ENCODE measurements at places on chromosomes 4 and X. TPM values are rescaled to one million over a fixed set of nuclear protein-coding genes. Genes with fewer than 3 reads are reported as not detected.

STPG2 gene
- polyA plus RNA-seq: 2.6 TPM

FAM47E gene
- 22.8 TPM for polyA plus RNA-seq

COL4A6 gene
- 4.9 TPM for polyA plus RNA-seq

GRCh38 chr4:36737691-36738090 is 456.3 kb downstream of the DTHD1 start:
- DNase-seq: no peak

GRCh38 chr4:73525611-73526010 is 44.1 kb downstream of the AFM start:
- DNase-seq: no peak

FAM156A gene
- polyA plus RNA-seq: 25.6 TPM

MMRN1 gene
- polyA plus RNA-seq: 17.4 TPM

DNA sequence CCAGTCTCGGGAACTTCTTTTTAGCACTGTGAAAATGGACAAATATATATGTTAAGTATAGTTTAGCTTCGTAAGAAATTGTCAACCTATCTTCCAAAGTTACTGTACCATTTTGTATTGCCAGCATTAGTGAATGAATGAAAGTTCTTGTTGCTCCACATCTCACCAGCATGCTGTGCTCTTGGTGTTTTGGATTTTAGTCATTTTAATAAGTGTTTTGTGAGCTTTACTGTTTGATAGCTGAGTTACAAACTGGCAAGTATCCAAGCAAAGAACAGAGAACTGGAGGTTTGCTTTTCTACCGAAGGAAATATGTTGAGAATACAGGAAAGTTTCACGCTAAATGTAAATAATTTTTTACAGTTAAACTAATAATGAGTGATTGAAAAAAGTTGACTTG is 33.0 kb downstream of the SNCA start:
- no peak for DNase-seq

GRCh38 chr4:145540235-145540634 is 58.6 kb downstream of the SMAD1 start:
- no peak for DNase-seq

DNA sequence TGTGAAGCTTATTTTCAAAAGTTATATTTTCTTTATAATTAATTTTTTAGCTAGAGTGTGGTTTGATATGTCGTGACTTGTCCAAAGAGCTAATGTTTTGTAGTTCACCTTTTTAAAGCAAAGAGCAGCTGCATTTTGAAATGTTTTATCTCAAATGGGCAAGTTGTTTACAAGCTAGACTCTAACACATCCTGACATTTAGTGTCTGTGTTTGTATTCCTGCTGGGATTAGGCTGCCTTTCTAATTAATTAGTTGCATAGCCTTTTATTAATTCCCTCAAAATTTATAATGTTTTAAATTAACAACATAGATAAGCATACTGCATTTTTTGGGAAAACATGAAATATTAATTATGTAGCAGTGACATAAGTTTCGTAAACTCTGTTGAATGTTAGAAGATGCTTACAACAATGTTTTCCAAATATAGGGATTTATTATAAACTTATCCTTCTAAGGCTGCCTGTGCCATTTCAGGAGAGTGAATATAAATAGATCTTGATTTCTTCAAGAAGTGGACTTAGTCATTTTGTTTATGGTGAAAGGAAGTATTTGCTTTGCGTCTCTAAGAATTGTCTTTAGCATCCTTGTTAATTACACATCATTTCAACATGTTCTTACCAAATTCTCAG is 37.7 kb upstream of the NUDT6 start:
- DNase-seq: no peak

CACNA1F gene
- polyA plus RNA-seq: 0.24 TPM

GRCh38 chrX:68284281-68284904 is 148.9 kb downstream of the OPHN1 start:
- no peak for DNase-seq

DNA sequence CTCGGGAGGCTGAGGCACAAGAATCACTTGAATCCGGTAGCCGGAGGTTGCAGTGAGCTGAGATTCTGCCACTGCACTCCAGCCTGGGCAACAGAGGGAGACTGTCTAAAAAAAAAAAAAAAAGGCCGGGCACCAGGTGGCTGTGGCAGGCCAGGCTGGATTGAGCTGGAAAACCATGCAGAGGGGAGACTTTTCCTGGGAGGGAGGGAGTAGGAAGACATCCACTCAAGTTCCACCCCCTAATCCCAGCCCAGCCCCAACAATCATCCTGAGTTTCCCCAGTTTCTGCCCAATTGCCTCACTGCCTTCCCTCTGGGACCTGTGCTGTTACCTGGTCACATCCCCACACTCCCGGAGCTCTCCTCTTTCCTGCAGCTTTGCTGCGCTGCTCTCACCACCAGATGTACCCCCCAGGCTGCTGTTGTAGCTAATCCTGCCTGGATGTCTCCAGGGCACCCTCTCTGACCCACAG is 9.0 kb upstream of the TSPYL2 start:
- DNase-seq: no peak

- peak; percentile 77 for DNase-seq
These were observed 102.4 kb downstream of the CLNK start for GRCh38 chr4:10582059-10582686.

DNA sequence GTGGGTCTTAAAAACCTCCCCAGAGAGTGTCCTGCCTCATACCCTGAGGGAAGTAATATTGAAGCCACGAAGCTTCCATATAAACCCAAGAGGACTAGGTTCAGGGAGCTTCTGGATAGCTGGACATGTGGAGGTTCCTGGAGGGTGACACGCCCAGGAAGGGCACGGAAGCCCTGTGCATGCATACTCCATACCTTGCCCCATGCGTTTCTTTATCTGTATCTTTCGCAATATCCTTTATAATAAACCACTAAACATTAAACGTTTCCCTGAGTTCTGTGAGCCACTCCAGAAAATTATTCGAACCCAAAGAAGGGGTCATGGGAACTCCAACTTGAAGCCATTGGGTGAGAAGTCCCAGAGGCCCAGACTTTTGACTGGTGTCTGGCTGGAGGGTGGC is 45.7 kb upstream of the HPF1 start:
- no peak for DNase-seq

- peak; percentile 23 for DNase-seq
These were observed 62.9 kb upstream of the FRAS1 start for GRCh38 chr4:77994194-77994721.

DNA sequence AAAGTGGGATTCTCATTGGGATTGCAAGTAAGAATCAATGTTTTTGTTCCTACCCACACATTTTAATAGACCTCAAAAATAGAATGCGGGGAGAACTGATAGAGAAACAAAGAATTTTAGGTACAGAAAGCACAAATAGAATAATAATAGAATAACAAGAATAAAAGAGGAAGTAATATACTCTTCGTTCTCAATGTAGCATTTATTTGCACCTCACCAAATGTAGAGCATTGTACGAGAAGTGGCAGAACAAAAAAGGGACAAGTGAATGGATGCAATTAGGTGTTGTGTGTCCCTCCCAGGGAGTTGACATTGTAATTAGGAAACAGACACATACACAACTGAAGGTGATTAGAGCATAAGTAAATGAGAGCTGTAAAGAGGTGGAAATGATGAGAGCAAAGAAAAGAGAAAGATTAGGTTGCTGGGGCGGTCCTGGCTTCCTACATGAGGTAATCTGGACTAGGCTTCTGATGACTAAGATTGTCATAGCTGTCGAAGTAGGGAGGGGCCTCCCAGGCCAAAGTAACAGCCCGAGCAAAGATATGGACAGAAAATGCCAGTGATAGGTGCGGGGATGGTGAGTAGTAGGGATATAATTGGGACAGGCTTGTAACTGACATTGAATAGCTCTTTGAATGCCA is 10.4 kb downstream of the RAB9A start:
- no peak for DNase-seq

ZFP92 gene
- polyA plus RNA-seq: 2.1 TPM

RTL9 gene
- polyA plus RNA-seq: 27.1 TPM

MSANTD1 gene
- polyA plus RNA-seq: 3.6 TPM

DNA sequence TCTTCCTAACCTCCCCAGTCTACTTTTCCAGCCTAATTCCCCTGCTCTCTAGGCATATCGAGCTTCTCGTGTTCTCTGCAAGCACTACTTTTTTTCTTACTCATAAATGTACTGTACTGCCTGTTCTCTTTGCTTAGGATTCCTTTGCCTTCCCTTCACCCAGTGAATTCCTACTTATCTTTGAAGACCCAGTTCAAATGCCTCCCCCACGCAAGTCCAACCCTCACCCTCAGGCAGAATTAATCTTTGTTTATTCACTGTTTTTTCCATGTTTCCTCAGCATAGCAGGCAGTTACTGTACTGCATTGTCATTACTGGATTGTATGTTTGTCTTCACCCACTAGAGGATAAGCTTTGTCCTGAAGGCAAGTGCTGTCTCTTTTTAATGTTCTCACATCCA is 287.7 kb downstream of the BMPR1B start:
- no peak for DNase-seq

FGA gene
- 9.1 TPM for polyA plus RNA-seq

- DNase-seq: no peak
These were observed at the start of gene TREX2 for GRCh38 chrX:153445856-153446635. TREX2 (minus strand) TSS chrX:153446056; CDS start chrX:153445430, 626 bp downstream.

DNA sequence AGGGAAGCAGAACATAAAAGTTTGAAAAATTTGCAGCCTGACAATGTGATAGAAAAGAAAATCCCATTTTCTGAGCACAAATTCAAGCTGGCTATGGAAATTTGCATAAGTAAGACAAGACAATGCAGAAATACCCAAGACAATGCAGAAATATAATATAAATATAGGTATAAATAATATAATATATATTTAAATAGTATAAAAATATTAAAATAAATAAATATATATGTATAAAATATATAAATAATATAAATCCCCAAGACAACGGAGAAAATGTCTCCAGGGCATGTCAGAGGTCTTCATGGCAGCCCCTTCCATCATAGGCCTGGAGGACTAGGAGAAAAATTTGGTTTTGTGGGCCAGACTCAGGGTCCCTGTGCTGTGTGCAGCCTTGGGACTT is 125.0 kb upstream of the AADAT start:
- DNase-seq: no peak

MAGEC3 gene
- polyA plus RNA-seq: 0.47 TPM

- no peak for DNase-seq
These were observed 85.3 kb upstream of the NKX1-1 start for GRCh38 chr4:1491328-1492141.

DNA sequence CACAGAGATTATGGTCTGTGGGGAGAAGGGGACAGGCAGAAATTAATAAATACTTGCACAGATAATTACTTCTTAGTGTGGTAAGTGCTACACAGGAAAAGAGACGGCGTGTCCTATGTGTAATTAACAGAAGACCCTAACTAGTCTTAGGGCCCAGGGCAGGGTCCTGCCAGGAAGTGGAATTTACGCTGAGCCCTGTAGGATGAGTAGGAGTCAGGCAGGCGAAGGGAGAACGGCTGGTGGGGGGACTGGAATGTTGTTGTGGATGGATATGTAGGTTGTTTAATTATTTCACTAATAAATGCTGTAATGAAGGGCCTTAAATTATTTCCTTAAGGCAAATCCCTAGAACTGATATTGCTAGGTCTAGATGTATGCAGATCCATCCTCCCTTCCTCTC is 26.7 kb upstream of the MFAP3L start:
- DNase-seq: no peak

NAA11 gene
- 17.9 TPM for polyA plus RNA-seq

PARM1 gene
- 29.0 TPM for polyA plus RNA-seq

All from testis (tissue), 5 donors.